Testis (tissue), 5 donors: ENCODE measurements at places on chromosomes 13 and 19.
A peak's percentile ranks its signal among the peaks of the same experiment; 100 is the strongest.

- no peaks in the 10 kb centered on the region for H3K4me1 ChIP-seq
- H3K27ac ChIP-seq = no peak overlapping the region
- no peak overlapping the region for H3K4me3 ChIP-seq
- H3K36me3 ChIP-seq = no peaks in the 10 kb centered on the region
These were observed 26.3 kb upstream of the SIGLEC11 start for GRCh38 chr19:49987159-49987698.

- H3K27me3 ChIP-seq = no peaks in the 10 kb centered on the region
- H3K36me3 ChIP-seq = no peaks in the 10 kb centered on the region
- no peaks in the 10 kb centered on the region for H3K4me1 ChIP-seq
These were observed 37.7 kb downstream of the GSX1 start for GRCh38 chr13:27830010-27830409.

DNA sequence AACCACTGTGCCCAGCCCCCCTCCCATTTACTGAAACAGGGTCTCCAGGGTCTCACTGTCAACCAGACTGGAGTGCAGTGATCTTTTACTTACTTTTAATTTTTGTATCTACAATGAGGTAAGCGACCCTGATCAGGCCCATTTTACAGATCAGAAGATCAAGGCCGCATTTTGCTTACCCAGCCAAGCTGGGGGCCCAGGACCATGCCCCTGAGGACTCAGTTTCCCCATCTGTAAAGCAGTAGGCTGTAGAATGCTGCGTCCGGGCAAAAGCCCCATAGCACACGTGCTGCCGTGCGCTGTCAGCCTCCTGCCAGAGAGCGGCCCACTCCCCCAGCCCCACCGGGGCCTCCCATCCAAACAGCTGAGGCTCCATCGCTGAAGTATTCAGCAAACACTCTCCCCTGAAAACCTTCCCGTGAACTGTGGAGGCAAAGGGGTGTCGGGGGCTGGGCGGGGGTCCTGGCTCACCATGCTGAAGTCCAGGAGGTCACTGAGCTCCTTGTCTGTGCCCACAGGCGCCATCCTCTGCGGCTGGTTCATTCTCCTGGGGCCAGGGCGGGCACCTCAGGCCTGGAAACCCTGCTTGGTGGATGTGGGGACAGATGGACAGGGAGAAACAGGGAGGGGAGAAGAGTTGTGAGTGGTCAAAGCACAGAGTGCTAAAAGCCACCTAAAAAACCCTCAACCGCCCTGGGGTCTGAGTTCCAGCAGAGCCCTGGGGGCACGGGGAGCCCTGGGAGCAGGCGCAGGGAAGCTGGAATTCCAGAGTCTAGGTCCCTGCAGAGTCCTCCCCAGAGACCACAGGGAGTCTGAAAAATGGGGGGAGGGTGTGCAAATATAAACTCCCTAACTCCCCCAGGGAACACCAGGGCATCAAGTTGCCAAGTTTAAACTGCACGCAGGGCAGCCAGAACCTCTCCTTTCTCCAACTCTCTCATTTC, 2.4 kb downstream of the TCF3 start:
- H3K27ac ChIP-seq = no peak overlapping the region
- H3K4me1 ChIP-seq = peaks cover 20% of the 10 kb centered on the region
- DNase-seq = no peak
- H3K27me3 ChIP-seq = no peaks in the 10 kb centered on the region

DNA sequence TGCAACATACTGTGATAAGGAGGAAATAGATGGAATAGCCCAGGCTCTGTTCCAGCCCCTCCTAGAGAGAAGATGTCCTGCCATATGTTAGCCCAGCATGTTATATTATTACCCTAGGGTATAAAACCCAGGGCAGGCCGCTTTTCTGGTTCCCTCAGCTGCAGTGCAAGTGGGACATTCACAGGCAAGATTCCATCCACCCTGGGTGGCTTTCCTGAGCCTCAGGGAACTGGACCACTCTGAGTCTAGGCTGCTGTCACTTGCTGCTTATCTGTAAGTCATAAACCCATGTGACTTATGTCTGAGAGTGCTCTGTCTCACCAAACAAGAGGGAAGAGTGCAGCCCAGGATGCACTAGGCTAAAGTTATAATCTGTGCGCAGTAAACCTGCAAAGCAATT, 413.2 kb downstream of the MZT1 start:
- no peak overlapping the region for H3K4me3 ChIP-seq
- H3K27ac ChIP-seq = no peak overlapping the region
- no peaks in the 10 kb centered on the region for H3K4me1 ChIP-seq
- no peaks in the 10 kb centered on the region for H3K36me3 ChIP-seq

- no peak overlapping the region for H3K4me3 ChIP-seq
- no peaks in the 10 kb centered on the region for H3K36me3 ChIP-seq
- no peak for DNase-seq
- H3K27me3 ChIP-seq = no peaks in the 10 kb centered on the region
These were observed 68.1 kb upstream of the EDNRB start for GRCh38 chr13:77986713-77987112.

DNA sequence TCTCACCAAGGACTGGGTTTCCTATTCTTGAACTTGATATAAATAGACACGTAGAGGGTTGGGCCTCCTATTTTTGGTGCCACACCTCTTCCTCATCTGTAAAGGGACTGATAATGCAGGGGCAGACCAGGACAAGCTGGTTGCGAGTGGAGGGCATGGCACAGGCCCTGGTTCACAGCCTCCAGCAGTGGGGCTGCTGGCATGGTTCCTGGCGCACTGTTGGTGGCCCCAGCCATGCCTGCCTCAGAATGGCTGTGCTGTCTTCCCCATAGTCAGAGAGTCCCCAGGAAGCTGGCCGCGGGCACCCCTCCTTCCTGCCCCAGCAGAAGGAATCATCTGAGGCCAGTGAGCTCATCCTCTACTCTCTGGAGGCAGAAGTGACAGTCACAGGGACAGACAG, 10.5 kb upstream of the OVOL3 start:
- no peaks in the 10 kb centered on the region for H3K27me3 ChIP-seq
- H3K36me3 ChIP-seq = no peaks in the 10 kb centered on the region
- H3K4me1 ChIP-seq = no peaks in the 10 kb centered on the region
- no peak overlapping the region for H3K27ac ChIP-seq

DNA sequence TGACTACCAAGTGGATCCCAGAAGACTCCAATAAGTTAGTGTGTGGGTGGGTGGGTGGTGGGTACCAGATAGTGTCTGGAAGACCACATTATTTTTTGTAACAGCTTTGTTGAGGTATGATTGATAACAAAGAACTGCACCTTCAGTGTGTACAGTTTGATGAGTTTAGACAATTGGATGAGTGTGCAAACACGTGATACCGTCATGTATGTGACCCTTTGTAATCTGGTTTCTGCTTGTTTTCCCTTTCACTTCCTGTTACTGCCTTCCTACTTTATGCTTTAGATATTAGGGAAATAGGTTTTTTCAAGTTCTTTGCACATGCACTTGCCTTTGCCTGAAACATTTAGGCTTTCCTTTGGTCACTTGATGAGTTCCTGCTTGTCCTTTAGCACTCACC, 8.5 kb downstream of the RPL21 start:
- H3K4me3 ChIP-seq = no peak overlapping the region
- H3K36me3 ChIP-seq = no peaks in the 10 kb centered on the region
- no peak for DNase-seq
- H3K27me3 ChIP-seq = no peaks in the 10 kb centered on the region

- no peak for DNase-seq
- peaks cover 33% of the 10 kb centered on the region for H3K4me1 ChIP-seq
- H3K36me3 ChIP-seq = no peaks in the 10 kb centered on the region
- H3K4me3 ChIP-seq = no peak overlapping the region
- H3K27me3 ChIP-seq = no peaks in the 10 kb centered on the region
These were observed 7.1 kb downstream of the ARID3A start for GRCh38 chr19:932648-933552.

- no peak overlapping the region for H3K27ac ChIP-seq
- H3K4me1 ChIP-seq = no peaks in the 10 kb centered on the region
- no peaks in the 10 kb centered on the region for H3K27me3 ChIP-seq
These were observed 132.7 kb downstream of the ZDHHC20 start for GRCh38 chr13:21326155-21327031.

DNA sequence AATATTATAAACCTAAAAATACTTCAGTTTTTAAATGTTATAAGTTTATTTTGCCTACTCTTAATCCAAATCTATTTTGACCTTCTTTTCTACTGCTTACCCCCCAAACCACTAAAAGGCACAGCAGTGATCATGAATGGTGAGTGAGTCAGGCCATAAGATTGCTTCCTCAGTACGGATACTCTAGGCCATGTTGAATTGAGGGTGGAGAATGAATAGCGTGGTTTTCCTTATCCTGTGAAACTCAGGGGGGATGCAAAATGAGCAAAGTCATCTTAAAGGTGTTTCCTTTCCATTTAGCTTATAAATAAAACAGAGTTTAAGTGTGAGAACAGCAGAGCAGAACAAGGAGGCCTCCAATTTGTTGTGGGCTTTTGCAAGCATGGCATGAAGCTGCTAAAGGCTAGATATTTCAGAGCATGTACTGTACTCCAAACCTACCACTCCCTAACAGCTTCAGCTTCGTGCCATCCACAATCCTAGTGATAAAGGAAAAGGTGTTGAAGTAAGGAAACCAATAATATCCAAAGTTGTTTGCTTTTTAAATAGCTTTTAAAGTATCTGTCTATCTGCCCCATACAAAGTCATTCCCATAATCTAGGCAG, 25.0 kb downstream of the SERPINE3 start:
- H3K27ac ChIP-seq = no peak overlapping the region
- H3K4me3 ChIP-seq = no peak overlapping the region
- no peak for DNase-seq
- H3K27me3 ChIP-seq = no peaks in the 10 kb centered on the region

DNA sequence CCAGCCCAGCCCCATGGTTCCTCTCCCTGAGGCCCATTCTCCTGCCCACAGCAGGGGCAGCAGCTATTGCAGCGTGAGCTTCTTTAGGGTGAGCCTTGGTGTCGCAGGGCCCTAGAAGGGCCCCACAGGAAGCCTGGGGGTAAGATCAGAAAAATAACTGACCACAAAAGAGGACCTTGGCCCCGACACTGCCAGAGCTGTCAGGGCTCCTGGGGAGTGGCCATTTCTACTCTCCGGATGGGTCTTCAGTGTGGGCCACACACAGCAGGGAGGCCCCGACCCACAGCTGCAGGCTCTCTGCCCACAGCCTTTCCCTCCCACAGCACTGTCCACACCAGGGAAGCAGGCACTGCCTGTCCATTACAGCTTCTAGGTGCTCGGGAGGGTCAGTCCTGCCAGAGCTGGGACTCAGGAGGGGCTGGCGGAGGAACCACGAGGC, 3.5 kb upstream of the SIGLEC8 start:
- no peak for DNase-seq
- no peaks in the 10 kb centered on the region for H3K4me1 ChIP-seq
- no peaks in the 10 kb centered on the region for H3K36me3 ChIP-seq

- no peak for DNase-seq
- no peak overlapping the region for H3K27ac ChIP-seq
- no peak overlapping the region for H3K4me3 ChIP-seq
These were observed 15.4 kb downstream of the OR10H4 start for GRCh38 chr19:15964231-15964630.

DNA sequence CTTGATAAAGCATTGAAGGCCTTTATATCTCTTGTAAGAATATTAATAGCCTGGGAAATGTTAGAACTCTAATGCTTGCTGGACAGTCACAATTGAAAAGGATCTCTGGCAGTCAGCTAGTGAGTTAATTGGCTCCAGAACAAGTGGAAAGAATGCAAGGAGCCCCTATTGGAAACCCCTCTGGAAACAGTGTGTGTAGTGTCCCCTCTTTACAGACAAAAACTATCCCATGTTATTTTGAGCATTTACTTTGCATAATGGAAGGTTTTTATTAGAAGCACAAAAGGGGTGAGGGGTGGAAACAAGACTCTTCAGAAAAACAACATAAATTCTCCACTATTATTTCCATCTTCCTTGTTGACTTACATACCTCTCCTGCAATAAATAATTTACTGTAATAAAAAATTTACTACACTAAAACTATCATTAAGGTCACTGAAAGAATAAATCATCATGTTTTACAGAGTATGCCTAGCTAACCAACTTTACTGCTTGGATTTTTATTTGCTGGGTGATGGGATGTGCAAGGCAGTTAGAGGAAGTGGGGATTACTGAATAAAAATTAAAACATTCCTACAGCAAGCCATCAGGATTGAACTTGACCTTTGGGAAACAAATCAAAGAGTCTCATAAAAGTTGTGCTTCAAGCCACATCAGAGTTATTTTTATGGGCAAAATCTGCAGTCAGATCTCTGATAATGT, 610.4 kb downstream of the TBC1D4 start:
- no peak overlapping the region for H3K4me3 ChIP-seq
- no peaks in the 10 kb centered on the region for H3K4me1 ChIP-seq

- no peak overlapping the region for H3K4me3 ChIP-seq
- H3K36me3 ChIP-seq = no peaks in the 10 kb centered on the region
- no peak overlapping the region for H3K27ac ChIP-seq
- H3K4me1 ChIP-seq = no peaks in the 10 kb centered on the region
- DNase-seq = peak; percentile 25
These were observed 903.1 kb downstream of the SLITRK6 start for GRCh38 chr13:84896128-84896527.

GRCh38 chr19:10882108-10882457, 10.7 kb downstream of the CARM1 start:
- peaks cover 12% of the 10 kb centered on the region for H3K4me1 ChIP-seq
- no peaks in the 10 kb centered on the region for H3K27me3 ChIP-seq
- no peak overlapping the region for H3K4me3 ChIP-seq

DNA sequence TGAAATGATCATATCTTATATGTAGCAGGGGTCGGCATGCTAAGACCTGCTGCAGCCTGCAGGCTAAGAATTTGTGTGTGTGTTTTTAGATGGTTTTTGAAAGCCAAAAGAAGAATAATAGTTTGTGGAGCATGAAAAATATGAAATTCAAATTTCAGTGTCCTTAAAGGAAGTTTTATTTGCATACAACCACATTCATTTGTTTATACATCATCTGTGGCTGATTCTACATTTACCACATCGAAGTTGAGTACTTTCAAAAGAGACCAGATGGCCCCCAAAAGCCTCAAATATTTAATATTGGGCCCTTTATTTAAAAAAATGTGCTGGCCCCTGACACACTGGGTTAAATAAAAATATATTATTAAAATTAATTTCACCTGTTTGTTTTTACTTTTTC, 1.3 kb downstream of the HAS1 start:
- no peak overlapping the region for H3K4me3 ChIP-seq
- H3K27me3 ChIP-seq = no peaks in the 10 kb centered on the region
- no peak for DNase-seq
- peaks cover 2% of the 10 kb centered on the region for H3K4me1 ChIP-seq
- H3K36me3 ChIP-seq = no peaks in the 10 kb centered on the region

GRCh38 chr13:74662905-74663304, 528.7 kb upstream of the KLF12 start:
- H3K27me3 ChIP-seq = no peaks in the 10 kb centered on the region
- peak; percentile 21 for DNase-seq
- H3K4me3 ChIP-seq = no peak overlapping the region
- H3K27ac ChIP-seq = no peak overlapping the region
- H3K36me3 ChIP-seq = no peaks in the 10 kb centered on the region
